Purkinje cell (primary cell): ENCODE measurements at places on chromosomes 3 and 15. TPM values are rescaled to one million over a fixed set of nuclear protein-coding genes. Genes with fewer than 3 reads are reported as not detected.

The BTLA gene
- not detected in 2 replicates for polyA plus RNA-seq

The NR1D2 gene
- 28.4 and 34.6 TPM in 2 replicates for polyA plus RNA-seq

The GOLGA6D gene
- not detected in 2 replicates for polyA plus RNA-seq

The DNAH12 gene
- polyA plus RNA-seq, result 0.77 TPM in 1 of 2 replicates, not detected in the other

The CFAP161 gene
- polyA plus RNA-seq, result 0.50 TPM in 1 of 2 replicates, not detected in the other

The CILP gene
- polyA plus RNA-seq, result not detected in 2 replicates

The CHST2 gene
- 40.3 and 60.4 TPM in 2 replicates for polyA plus RNA-seq

The SKOR1 gene
- 26.2 and 35.5 TPM in 2 replicates for polyA plus RNA-seq

The UTS2B gene
- polyA plus RNA-seq, result 1.2 and 4.6 TPM in 2 replicates

The ROBO2 gene
- polyA plus RNA-seq, result 87.5 and 107 TPM in 2 replicates
